ENCODE measurements at places on chromosomes 16 and 17.

DNA sequence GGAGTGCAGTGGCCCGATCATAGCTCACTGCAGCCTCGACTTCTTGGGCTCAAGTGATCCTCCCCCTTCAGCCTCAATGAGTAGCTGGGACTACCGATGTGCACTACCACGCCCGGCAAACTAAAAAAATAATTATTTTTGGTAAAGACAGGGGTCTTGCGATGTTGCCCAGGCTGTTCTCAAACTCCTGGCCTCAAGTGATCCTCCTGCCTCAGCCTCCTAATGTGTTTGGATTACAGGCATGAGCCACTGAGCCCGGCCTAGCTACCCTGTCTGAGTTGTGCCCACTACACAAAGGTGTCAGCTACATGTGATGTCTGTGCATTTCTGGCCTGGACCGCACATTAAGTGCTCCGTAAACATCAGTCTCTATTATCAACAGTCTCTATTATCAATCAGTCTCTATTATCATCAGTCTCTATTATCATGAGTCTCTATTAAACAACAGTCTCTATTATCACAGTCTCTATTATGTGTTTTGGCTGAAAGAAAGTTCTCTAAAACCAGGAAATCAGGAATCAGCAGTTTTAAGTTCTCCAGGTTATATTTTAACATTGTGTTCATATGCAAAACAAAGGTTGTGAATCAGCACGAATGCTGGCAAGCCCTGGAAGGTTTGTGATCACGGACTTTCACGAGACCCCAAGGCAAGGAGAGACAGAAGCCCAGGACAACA, 721 bp upstream of the WWOX start:
- no peak for DNase-seq

DNA sequence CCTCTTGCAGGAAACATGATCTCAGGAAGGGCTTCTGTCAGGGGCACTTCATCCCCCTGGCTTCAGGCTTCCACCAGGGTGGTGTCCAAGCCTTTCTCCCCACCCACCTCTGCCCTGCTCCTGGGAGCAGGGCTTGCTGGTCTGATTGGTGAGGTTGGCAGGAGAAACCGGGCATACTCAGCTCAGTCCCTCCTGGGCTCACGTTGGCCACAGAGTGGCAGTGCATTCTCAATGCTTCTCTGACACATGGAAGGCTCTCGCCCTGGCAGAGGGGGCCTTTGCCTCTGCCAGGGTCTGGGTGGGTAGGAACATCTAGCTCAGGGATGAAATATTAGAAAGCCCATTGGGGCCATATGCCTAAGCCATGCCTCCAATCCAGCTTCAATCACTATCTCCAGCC, 142.8 kb downstream of the AXIN2 start:
- DNase-seq: no peak

DNA sequence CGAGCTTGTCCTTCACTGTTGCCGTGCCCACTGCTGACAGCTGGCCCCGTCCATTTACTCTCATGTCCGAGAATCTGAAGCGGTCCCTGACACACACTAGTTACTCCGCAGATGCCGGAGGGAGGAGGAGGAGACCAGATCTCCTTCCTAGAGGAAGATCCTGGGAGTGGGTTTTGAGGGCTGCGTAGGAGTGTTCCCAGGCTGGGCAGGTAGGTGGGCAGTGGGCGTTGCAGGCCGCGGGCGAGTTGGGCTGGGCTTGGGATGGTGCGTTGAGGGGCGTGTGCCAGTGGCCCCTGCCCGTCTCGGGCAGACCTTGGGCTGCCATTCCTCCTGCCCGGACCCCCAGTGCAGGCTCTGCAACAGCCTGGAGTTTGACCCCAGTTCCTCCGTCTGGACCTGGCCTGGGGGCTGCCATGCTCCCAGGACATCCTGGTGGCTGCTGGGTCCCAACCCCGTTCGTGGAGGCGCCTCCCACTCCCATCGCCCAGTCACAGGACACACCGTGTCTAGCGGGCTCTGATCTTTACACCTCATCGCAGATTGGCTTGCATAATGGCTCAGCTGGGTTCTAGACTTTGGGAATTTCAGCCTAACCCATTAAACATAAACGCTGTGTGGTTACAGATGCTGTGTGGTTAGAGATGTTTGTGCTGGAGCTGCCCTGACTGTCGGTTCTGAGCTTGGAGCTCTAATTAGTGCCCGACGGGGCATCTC, 22.8 kb downstream of the CACNA1H start:
- DNase-seq: no peak

- no peak for DNase-seq
These were observed 45.5 kb downstream of the PEMT start for GRCh38 chr17:17545984-17546383.

DNA sequence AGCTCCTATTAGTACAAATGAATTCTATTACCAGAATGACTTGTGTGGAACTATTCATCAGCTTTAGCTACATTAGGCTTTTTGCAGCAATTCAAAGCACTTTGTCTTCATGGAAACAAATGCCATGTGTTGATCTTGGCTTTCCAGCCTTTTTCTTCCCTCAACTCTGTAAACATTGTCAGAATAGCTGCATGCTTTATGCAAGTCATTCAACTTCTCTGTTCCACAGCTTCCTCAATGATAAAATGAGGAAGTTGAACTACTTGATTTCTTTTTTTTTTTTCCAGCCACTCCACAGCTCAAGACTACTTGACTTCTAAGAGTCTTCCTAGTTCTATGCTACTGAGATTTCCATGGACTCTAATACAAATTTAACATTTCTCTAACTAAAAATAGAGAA, 41.1 kb downstream of the KIAA0753 start:
- no peak for DNase-seq

DNA sequence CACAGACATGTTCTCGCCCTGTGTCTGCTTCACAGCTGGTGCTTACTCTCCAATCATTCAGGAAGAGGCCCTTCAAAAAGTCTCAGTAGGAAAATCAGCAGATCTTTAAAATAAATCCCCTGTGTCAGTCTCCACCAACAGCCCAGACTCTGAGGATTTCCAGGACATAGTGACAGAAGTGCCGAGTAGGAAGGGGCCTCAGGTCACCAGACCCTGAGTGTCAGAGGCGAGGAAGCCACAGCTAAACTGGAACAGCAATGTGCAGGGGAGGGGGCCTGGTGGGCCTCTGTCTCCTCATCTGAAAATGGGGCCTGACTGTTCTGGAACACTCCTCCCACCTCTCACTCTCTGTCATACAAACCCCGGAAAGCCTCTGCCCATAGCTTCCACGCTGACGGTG, 6.3 kb downstream of the CACNG4 start:
- DNase-seq: no peak
